Breast epithelium (tissue), 4 donors: ENCODE measurements at places on chromosomes 3 and 15.

DNA sequence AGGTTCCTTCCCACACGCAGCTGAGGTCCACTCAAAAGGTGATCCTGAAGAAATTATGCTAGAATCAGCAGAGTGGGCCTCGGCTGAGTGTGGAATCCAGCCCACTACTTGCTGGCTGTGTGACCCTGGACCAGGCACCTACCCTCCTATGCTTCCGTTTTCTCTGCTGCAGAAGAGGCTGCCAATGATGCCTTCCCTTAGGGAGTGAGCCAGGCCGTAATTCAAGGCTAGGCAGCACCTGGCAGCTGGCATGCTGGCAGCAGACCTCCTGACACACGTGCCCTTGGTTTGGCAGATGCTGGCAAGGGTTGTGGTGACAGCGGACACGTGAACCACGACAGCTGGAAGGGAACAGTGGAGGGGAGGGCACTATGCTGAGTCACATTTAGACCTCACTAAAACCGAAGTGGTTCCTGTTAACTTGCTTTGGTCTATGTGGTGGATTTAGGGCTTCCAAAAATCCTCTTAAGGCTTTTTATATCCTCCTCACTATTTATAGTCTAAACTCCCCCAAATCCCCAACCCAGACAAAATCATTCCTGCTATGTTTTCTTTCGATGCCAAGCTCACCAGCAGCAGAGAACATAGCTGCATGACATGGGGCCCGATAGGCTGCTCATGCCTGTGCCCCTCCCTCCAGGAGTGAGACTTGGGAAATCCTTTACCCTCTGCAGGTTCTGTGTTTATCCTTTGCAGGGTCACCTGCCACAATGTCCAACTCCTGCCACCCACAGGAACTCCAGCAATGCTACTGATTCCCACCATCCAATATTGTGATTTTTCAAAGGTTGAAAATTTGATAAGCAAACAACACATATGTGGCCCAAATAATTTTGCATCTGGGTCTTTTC, 10.6 kb upstream of the PCSK6 start:
- DNase-seq: no peak

GRCh38 chr15:58392141-58392540, 39.6 kb upstream of the LIPC start:
- no peak for DNase-seq

- DNase-seq: no peak
These were observed 5.3 kb downstream of the PTPN9 start for GRCh38 chr15:75573648-75574384.

DNA sequence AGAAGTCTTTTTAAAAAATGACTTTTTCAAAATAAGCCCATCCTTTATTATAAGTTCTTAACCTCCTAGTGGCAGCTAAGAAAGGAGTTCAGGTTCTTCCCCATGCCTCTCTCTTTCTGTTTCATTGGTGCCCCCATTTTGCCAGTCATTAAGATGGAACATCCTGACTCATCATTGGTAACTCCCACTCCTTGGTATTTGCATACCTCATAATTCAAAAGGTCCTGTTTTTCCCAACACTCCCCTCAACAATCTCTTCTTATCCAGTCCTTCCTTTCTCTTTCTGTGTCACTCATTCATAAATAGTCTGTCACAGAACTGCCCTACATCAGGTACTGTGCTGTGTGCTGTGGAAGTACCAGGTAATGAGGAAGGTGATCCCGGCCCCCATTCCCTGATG, 394.0 kb downstream of the FOXP1 start:
- no peak for DNase-seq

DNA sequence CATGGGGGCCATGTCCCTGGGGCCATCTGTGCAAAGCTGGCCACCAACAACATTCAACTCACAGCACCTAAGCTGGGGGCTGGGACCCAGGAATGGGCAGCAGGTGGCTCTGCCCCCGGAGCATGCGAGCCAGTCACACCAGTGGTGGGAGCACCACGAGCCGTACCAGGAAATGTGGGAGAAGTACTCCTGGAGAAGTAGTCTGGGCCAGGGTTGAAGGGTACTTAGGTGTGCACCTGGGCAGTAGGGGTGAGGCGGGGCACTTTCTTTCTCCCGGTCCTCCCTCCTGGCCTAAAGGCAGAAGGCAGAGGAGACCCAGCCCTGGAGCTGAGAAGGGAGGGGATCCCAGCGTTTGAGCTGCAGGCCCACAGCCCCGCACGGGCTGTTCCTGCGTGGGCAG, 94.2 kb downstream of the PLXNA1 start:
- DNase-seq: no peak

DNA sequence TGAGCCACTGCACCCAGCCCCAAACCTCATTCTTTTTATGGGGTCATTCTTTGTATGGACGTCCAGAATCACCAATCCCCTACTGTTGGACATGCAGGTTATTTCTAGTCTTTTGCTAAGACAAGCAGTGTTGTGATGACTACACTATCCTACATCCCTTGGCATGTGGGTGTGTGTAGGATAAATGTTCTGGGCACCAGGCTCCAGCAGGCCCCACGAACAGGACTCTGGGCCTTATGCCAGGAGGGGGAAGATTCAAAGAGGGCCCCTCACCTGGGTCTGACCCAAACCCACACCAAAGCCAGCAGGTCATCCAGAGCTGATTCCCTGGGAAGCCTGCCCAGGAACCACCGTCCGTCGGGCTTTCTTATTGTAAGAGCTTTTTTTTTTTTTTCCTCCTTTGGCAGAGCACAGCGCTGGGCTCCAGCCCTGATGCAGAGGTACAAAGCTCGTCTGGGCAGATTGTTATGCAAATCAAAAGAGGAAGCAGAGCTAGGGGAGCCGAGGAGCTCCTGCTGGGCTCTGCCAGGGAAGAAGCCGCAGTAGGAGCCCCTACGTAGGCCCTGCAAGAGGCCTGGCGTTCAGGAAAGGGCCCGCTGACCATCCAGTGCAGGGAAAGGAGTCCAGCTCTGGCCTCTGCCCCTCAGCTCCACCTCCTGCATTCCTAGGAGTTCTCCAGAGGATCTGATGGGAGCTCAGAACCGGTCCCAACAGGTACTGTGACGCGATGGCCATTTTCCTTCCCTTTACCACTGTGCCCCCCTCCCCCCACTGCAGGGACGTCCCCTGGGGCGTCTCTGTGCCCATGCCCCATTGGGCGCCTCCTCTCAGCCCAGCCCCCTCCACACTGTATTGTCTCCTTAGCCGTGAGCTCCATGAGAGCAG, 29.0 kb upstream of the FURIN start:
- peak; percentile 43 for DNase-seq

GRCh38 chr15:56295433-56295832, 51.8 kb upstream of the RFX7 start:
- no peak for DNase-seq
